ENCODE measurements at places on chromosomes 6 and 20. TPM values are rescaled to one million over a fixed set of nuclear protein-coding genes. Genes with fewer than 3 reads are reported as not detected.

The FNDC11 gene
- total RNA-seq = 0.09 TPM

The PHF10 gene
- total RNA-seq = 19.9 TPM

The ADGRF4 gene
- total RNA-seq = not detected

The MCM3 gene
- total RNA-seq = 7.5 TPM

The CRISP3 gene
- total RNA-seq = 0.47 TPM

The NCOA5 gene
- total RNA-seq = 11.3 TPM

The SAMD5 gene
- 1.9 TPM for total RNA-seq

The CYP39A1 gene
- 1.3 TPM for total RNA-seq

The ASIP gene
- not detected for total RNA-seq

The DACT2 gene
- 6.5 TPM for total RNA-seq

The ALDH8A1 gene
- 0.19 TPM for total RNA-seq

The FOXA2 gene
- 30.1 TPM for total RNA-seq

The KCNQ5 gene
- 0.03 TPM for total RNA-seq

The DEFB124 gene
- total RNA-seq = not detected

The RSPO3 gene
- total RNA-seq = 1.1 TPM

The FKBP1C gene
- total RNA-seq = 0.59 TPM

The ABCC10 gene
- total RNA-seq = 14.0 TPM

The IL17A gene
- total RNA-seq = not detected

The HSD17B8 gene
- total RNA-seq = 20.9 TPM

The CDC5L gene
- total RNA-seq = 11.4 TPM

The FAM209B gene
- total RNA-seq = not detected

The HEBP2 gene
- 29.6 TPM for total RNA-seq

The HLA-DRB5 gene
- total RNA-seq = 42.9 TPM

The BMP7 gene
- total RNA-seq = 2.5 TPM

The ID4 gene
- 23.0 TPM for total RNA-seq

The TMEM200A gene
- total RNA-seq = 5.1 TPM

The LY6G5C gene
- 1.6 TPM for total RNA-seq

The BACH2 gene
- total RNA-seq = 4.5 TPM

The FHL5 gene
- 1.2 TPM for total RNA-seq

The TCF15 gene
- total RNA-seq = 0.19 TPM

The PROCR gene
- 3.6 TPM for total RNA-seq

The FUCA2 gene
- total RNA-seq = 21.2 TPM

The CCR6 gene
- total RNA-seq = not detected

The CNKSR3 gene
- total RNA-seq = 17.8 TPM

The AKAP12 gene
- 13.2 TPM for total RNA-seq

The HLA-DPA1 gene
- total RNA-seq = 9.2 TPM
